ENCODE measurements at places on chromosomes 7 and 10.
A peak's percentile ranks its signal among the peaks of the same experiment; 100 is the strongest.

DNA sequence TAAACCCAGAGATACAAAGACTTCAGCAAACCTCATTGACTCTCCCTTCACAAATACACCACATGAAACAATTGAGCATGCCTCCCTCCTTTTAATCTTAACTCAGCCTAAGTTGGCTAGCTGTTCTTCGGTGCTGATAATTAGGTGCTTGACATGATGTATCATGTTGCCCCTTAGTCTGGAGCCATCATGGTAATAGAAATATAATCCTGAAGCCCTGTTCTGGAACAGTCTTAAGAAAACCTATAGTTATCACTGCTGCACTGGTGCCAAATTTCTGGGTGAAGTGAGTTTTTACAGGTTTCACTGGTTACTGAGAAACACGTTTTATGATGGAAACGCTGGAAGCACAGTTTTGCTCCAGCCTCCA, 306.1 kb downstream of the LRMDA start:
- DNase-seq = no peak

DNA sequence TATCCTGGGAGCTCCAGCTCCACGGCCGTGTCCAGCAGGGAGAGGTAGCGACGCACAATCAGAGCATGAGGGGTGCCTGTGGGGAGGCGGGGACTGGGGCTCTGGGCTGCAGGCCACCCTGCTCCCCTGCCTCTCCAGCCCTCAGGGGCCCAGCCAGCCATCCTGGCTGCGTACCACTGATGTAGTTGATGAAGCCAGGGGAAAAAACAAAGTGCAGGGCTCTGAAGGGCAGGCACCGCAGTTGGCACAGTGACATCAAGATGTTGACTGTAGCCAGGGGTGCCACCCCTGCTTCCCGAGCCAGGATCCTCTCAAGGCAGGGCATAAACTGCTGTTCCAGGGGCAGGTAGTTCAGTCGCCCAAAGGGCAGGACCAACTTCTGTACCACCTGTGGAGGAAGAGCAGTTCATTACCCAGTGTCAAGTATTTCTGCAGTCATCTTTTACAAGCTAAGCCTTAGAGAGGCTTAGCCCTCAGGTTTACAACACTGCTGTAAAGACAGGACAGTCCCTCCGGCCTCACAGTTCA, 2.8 kb downstream of the FASTK start:
- DNase-seq = no peak

GRCh38 chr10:287026-287709, 151.9 kb downstream of the ZMYND11 start:
- no peak for DNase-seq

- DNase-seq = no peak
These were observed 15.8 kb upstream of the LYZL2 start for GRCh38 chr10:30645340-30645827.

GRCh38 chr10:34255035-34255434, 560.1 kb downstream of the PARD3 start:
- DNase-seq = no peak

GRCh38 chr7:51376420-51377092, 59.9 kb upstream of the COBL start:
- no peak for DNase-seq

DNA sequence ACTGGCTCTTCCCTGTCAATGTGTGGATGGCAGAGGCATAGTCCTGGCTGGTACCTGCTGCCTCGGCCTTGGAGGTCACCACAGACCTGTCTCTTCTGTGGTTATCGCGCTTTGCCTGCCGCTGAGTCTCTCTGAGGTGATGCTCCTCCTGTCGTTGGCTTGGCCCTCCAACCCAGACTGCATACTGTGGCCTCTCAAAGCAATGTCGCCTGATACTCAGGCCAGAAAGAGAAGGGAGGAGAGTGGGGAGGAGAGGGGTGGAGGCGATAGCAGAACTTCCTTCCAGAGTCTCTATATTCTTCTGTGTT, 133.2 kb upstream of the KCNMA1 start:
- DNase-seq = no peak

DNA sequence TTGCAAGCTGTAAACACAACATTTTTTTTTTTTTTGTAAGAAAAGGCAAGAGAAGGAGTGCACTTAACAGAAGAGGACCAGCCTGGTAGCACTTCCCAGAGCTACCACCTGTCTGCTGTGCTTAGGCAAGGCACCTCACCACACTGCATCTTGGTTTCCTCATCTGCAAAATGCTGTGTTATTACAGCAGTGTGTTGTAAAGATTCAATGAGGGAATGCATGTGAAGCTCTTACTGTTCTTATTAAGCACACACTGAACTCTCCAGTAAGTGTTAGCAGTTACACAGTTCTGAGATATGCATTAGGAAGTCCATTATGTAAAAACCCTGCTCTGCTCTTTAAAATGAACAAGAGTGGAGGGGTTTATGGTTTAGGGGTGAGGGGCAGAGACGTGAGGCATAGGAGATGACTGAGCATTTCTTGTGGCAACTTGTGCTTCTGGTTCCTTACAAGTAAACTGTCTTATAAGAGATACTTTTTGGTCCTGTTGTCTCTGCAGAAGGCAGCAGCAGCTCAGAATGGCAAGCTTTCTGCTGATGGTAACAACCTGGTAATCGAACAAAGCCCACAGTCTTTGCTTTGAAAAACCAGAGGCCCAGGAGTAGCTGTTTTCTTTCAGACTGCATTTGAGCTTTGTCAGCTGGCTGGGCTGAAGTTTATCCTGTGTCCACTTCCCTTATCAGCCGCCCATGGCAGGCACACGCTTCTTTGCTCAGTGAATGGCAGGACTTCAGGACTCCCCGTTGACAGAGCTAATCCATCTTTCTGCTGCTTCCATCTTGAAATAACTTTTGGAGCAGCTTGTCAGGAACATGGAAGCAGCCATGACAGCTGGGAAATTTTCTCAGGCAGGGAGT, 98.8 kb upstream of the BMPER start:
- no peak for DNase-seq

DNA sequence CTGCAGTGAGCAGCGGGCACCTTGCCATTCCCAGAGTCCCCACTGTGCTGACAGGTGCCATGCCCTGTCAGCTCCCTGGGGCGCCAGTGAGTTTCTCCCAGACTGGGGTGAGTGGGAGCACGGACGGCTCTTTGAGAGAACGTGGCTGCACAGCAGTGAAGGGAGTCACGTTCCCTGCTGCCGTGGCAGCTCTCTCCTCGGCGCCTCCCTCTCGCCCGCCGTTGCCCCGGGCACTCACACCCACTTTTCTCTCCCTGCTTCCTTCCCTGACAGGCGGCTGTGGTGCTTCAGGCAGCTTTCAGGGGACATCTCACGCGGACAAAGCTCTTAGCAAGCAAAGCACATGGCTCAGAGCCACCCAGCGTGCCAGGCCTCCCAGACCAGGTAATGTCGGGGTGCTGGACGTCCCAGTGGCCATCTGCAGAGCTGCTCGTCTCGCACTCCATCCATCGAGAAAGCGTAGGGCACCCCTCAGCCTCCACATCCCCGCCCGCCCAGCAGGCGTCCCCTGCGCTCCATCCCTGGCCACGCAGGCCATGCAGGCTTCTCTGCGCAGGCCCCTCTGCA, 27.1 kb upstream of the TTYH3 start:
- DNase-seq = no peak

DNA sequence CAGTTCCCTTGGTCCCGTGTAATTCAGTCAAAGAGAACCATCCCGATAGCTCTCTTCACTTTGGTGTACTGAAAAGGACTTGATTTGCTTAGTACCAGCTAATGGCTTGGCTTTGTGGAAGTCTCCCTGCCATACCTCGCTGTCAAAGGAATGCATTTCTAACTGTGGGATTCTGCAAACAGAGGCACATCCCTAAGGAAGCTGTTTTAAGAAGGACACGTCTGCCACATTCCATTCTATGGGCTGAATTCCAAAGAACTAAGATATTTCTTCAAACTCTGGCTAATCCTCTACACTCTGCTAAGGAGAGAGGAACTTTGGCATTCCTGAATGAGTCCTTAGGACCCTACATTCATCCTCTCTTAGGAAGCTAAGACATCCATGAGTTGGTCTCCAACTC, 327.9 kb downstream of the SFMBT2 start:
- no peak for DNase-seq

- no peak for DNase-seq
These were observed 43.1 kb downstream of the TEX36 start for GRCh38 chr10:125639846-125640245.

GRCh38 chr7:25256333-25256819, 28.1 kb upstream of the NPVF start:
- no peak for DNase-seq

DNA sequence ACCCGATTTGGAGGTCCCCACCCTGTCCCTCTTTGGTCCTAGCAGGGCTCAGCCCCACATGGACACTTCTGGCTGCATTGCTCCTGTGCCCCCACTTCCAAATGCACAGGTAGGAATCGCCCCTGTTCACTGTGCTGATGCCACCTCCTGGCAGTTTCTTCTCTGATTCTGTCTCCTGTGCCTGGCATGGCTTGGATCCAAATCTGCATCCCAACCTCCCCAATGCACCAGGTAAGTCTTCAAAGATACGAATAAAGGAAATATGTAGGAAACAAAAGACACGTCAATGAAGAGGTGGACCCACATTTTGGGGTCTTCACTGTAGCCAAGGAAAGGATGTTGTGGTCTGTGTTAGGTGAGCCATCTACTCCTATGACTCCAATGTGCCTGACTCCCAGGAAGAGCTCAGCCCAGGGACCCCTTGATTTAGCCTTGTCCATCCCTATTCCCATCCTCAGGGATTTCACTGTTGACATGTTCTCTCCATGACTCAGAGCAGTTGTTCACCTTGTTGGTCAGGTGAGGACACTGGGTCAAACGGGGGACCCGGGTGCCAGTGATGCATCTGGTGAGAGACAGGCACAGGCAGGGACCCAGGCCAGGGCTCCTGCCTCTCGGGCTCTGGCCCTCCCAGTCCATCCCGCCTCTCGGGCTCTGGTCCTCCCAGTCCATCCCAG, 341.8 kb downstream of the CXCL12 start:
- DNase-seq = no peak

- no peak for DNase-seq
These were observed 8.6 kb downstream of the CALN1 start for GRCh38 chr7:72403458-72404076.

DNA sequence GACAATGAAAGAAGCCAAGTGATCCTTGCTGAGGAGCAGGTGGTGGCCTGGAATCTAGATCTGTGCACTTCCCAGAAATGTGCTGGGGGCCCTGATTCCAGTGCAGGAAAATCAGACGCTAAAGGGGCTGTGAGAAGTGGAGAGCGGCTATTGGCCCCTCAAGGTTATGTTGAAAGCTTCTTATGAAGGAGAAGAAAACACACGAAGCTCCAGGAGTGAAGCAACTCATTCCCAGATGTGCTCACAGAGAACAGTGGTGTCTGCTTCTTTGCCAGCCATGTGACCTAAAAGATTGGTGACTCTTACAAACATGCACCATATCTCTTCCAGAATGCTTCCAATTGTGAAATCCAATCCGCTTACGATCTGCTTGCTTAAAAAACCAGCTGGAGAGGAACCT, 679.3 kb upstream of the IGFBP3 start:
- no peak for DNase-seq

DNA sequence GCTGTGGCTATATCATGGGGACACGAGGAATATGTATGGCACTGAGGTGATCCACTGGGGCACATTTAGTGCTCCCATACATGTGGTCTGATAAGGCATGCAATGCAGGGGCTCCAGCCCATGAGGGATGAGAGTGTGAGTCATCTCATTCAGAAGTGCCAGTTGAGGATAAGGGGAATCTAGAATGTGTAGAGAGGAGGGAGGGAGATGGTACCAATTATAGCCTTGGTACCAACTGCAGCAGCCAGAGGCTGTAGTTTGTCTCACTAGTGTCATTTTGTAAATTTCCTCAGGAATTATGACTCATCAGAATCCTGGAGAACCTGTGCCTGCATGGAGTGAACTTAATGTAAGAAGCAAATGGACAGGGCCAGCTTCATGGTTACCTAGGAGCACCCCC, 46.2 kb downstream of the LAMB4 start:
- no peak for DNase-seq

DNA sequence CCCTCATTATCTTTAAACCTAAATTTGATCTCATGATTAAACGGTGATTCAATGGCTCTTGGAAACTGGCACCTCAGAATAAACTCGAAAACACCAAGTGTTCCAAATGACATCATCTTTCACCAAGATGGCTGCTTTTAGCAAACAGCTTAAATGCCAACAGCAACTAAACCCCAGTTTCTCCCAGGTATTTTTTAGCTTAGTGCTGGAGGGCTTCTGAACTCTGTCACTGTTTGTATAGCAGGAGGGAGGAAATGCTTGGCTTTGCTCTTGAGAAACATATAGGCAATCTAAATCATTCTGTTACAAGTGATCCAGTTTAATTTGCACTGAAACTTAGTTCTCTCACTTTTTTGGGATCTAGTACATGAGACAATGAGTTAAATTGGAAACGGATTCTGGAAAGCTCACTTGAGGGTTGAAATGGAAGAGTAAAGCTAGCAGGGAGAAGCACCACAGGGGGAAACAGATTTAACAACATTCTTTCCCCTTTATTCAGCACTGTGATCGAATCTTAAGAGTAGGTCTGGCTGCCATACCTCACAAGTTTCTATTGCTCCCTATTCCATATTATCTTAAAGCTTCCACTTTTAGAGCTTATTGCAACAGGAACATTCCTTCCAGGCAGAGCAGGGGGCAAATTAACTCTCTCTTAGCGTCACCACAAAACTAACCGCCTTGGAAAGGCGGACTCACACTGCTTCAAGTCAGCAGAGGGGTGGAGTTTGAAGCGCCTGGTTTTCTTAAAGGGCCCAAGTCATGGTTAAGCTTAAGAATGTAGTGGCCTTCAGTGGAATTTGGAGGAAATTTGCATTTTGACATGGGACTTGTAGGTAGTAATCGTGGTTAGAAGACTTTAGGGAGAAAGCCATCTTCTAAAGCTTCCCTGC, 1.8 kb upstream of the CCDC6 start:
- peak; percentile 39 for DNase-seq

DNA sequence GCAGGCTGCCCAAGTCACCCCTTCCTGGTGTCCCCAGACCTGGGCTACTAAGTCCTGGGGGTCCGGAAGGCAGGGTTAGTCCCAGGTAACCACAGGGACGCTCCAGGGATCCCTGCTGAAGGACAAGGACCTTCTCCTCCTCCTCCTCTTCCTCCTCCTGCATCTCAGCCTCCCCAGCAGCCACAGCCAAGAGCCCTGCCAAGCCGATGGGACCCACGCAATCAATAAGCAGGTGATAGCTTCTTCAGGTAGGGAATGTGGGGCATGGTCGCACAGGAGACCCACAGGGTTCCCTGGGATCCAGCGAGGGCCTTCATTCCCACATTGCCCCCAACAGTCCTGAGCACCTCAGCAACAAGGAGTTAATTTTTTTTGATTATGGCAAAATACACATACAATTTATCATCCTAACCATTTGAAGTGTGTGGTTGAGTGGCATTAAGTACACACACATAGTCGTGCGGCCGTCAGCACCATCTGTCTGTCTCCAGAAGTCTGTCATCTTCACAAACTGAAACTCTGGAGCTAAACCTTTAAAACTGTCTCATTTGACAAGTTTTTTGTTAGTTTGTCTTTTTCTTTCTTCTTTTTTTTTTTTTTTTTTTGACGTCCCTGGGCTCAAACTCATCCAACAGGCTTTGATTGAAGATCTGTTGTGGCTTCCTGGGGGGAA, 12.1 kb downstream of the CRYGN start:
- no peak for DNase-seq

DNA sequence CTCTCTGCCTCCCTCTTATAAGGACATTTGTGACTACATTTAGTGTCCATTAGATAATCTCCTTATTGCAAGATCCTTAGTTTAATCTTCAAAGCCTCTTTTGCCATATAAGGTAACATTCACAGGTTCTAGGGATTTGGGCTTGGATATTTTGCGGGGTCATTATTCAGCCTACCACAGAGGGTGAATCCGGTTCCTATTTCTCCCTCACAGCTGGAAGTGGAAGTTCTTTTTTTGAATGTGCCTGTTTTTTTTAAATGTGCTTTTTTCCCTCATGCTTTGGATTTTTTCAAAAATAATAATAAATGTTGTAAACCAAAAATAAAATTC, 17.1 kb upstream of the FAM221A start:
- no peak for DNase-seq

- DNase-seq = no peak
These were observed 86.7 kb downstream of the PARD3 start for GRCh38 chr10:34728361-34728760.

Data from stimulated activated CD4-positive, alpha-beta T cell treated with anti-CD3 and anti-CD28 coated beads, Interleukin-4, amount 100 ng/mL, for 1 hour (primary cell).